Stimulated activated CD8-positive, alpha-beta memory T cell treated with anti-CD3 and anti-CD28 coated beads, Interleukin-7, amount 100 ng/mL, for 1 hour (primary cell): ENCODE measurements at places on chromosomes 2 and 18.

DNA sequence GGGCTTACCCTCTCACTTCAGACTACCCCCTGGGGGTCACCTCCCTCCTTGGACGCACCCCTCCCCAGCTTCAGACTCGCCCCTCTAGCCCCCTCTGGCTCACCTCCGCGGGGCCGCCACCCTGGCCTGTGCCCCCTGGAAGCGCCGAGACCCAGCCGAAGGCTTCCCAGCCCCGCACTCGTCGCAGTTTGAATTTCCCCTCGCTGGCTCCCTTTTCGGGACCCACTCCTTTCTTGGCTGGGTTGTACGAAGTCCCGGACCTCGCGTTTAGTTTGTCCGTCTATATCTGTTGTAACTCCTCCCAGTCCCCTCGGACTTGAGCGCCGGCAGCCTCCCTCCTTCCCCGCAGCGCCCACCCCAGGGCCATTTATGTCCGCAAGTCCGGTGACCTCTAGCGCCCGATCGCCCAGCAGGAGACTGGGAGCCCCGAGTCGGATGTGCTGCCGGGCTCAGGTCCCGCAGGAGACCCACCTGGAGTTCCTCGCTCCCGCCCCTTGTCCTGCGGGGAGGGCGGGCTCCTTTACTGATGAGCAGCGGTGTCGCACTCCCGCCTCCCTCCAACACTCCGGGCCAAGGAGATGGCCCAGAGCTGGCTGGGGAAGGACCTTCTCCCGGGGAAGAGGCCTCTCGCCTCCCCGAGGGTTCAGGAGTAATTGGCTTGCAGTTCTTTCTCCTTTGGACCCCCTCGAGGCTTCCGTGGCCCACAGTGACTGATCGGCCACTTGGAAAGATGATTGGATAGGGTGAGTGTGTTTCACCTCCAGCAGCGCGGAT lies 692 bp upstream of the RAX start:
- DNase-seq: no peak

- no peak for DNase-seq
Measured at GRCh38 chr2:239383036-239383758, 17.6 kb downstream of the HDAC4 start.

DNA sequence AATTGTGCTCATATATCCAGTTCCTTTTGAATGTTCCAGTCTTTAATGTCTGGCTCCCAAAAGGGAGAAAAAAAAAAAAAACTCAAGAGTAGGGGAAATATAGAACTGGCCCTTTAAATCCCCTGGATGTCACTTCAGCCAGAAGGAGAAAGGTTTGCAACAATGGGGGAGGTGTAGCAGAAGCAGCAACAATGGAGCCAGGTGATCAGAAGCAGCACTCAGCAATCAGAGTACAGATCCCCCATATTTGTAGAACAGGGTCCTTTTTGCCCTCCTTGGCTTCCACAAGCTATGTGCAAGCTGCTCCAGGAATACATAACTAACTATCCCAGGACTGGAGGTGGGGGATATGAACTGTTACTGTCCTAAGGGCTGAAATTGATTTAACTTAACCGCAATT lies 25.8 kb upstream of the ZNF397 start:
- no peak for DNase-seq

GRCh38 chr2:58052978-58053377 lies 6.4 kb downstream of the VRK2 start:
- DNase-seq: no peak
